ENCODE measurements at places on chromosomes 6 and 20. TPM values are rescaled to one million over a fixed set of nuclear protein-coding genes. Genes with fewer than 3 reads are reported as not detected.

RAET1L gene
- not detected for total RNA-seq

PLN gene
- total RNA-seq, result not detected

PHACTR1 gene
- 0.73 TPM for total RNA-seq

HCRTR2 gene
- total RNA-seq, result not detected

SEL1L2 gene
- not detected for total RNA-seq

CTCFL gene
- total RNA-seq, result not detected

DUSP15 gene
- total RNA-seq, result not detected

APCDD1L gene
- not detected for total RNA-seq

BPIFB2 gene
- not detected for total RNA-seq

MYBL2 gene
- total RNA-seq, result 114 TPM

PBOV1 gene
- total RNA-seq, result not detected

NKAIN4 gene
- total RNA-seq, result not detected

PROKR2 gene
- total RNA-seq, result not detected

GRM1 gene
- total RNA-seq, result not detected

PRDM13 gene
- total RNA-seq, result 0.14 TPM

PAX1 gene
- total RNA-seq, result not detected

COX7A2 gene
- 377 TPM for total RNA-seq

TSBP1 gene
- not detected for total RNA-seq

TCF21 gene
- not detected for total RNA-seq

TBXT gene
- not detected for total RNA-seq

MAP3K7 gene
- 29.1 TPM for total RNA-seq

FAM217B gene
- total RNA-seq, result 31.2 TPM

ATF6B gene
- total RNA-seq, result 119 TPM

SOBP gene
- 2.0 TPM for total RNA-seq

HLA-DQA1 gene
- 143 TPM for total RNA-seq

C6orf58 gene
- not detected for total RNA-seq

LMBRD1 gene
- 18.3 TPM for total RNA-seq

C4A gene
- total RNA-seq, result 3.4 TPM

ACTL10 gene
- total RNA-seq, result 3.9 TPM

THBS2 gene
- not detected for total RNA-seq

HDDC2 gene
- 61.7 TPM for total RNA-seq

CBLN4 gene
- total RNA-seq, result not detected

ADGRF4 gene
- total RNA-seq, result not detected

SPO11 gene
- total RNA-seq, result not detected

SLC16A10 gene
- 2.4 TPM for total RNA-seq

MAP3K4 gene
- 38.5 TPM for total RNA-seq

WFDC5 gene
- total RNA-seq, result not detected

EYA4 gene
- not detected for total RNA-seq

DHX16 gene
- 49.6 TPM for total RNA-seq

TAF4 gene
- 24.2 TPM for total RNA-seq

TCF15 gene
- not detected for total RNA-seq

FAM83C gene
- total RNA-seq, result not detected

KCNQ5 gene
- 7.2 TPM for total RNA-seq

ZSCAN23 gene
- 0.44 TPM for total RNA-seq

CCN6 gene
- total RNA-seq, result not detected

SYTL3 gene
- total RNA-seq, result 112 TPM

ANKRD6 gene
- total RNA-seq, result 4.5 TPM

SEMG2 gene
- not detected for total RNA-seq

TEAD3 gene
- total RNA-seq, result 0.16 TPM

MICAL1 gene
- 86.0 TPM for total RNA-seq

SRMS gene
- total RNA-seq, result not detected

TSPO2 gene
- not detected for total RNA-seq

ELOVL4 gene
- 1.6 TPM for total RNA-seq

Measured in activated CD8-positive, alpha-beta memory T cell treated with anti-CD3 and anti-CD28 coated beads, Interleukin-2, amount 10 ng/mL, durations not matched to agents 7 days and 5 days (primary cell).